ENCODE measurements at places on chromosomes 7 and 10.

GRCh38 chr10:9035355-9035754 is 980.9 kb downstream of the GATA3 start:
- DNase-seq, result no peak

GRCh38 chr7:139570119-139570518 is 46.6 kb downstream of the CLEC2L start:
- no peak for DNase-seq

GRCh38 chr7:111223802-111224253 is 132.9 kb downstream of the LRRN3 start:
- no peak for DNase-seq

DNA sequence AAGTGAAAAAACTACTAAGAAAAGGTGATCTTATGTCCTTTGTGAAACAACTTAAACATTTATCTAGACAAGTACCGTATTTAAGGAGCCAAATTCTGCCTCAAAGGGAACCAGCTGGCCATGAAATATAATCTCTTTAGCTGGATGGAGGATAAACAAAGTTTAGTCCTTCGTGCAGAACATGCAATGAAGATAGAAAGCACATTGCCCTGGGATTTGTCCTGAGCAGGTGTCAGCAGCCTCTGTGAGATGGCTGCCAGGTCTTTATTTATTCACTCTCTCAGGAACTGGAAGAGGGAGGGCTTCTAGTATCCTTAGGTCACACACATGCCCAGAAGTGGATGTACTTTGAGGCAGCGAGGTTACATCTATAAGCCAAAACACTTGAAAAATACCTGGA is 57.4 kb upstream of the CASD1 start:
- no peak for DNase-seq

- no peak for DNase-seq
Measured at GRCh38 chr10:95181726-95182125, 12.3 kb upstream of the ACSM6 start.

GRCh38 chr7:47303695-47304453 is 278.0 kb downstream of the TNS3 start:
- no peak for DNase-seq

DNA sequence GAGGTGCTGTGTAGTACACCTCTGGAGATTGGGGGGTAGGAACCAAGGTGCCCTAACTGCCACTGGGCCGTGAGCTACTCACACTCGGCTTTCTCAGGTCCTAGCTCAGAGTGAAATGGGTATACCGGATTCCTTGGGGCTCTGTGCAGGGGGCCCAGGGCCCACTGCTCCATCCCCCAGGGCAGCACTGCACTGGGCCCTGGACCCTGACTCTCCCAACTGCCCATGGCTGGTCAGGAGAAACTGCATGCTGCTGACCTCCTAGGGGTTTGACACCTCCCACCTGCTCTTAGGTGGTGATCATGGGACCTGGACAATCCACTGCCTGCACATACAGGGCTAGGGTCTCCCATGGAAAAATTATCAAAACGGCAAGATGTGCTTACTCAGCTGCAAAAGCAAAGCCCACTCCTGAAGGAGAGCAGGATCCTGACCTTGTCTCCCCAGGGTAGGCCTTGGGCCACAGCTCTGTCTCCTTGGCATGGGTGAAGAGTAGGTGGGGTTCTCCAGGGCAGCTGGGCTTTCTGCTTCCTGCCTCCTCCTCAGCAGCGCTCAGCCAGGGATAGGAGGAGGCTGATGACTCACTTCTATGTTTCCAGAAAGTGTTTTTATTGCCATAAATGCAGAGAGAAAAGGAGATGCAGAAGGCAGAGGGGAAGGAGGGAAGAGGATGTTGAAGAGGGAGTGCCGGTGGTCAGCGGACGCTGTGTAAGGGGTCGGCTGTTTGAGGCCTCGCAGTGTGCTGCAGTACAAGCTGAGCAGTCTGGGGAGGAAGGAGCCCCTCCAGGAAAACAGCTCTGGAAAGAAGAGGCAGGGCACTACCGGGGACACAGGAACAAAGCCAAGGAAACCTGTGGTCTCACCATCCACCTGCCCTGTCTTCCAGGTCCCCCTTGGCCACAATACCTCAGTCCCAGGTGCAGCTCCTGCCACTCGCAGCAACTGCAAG is 107.8 kb downstream of the ARHGAP22 start:
- no peak for DNase-seq

DNA sequence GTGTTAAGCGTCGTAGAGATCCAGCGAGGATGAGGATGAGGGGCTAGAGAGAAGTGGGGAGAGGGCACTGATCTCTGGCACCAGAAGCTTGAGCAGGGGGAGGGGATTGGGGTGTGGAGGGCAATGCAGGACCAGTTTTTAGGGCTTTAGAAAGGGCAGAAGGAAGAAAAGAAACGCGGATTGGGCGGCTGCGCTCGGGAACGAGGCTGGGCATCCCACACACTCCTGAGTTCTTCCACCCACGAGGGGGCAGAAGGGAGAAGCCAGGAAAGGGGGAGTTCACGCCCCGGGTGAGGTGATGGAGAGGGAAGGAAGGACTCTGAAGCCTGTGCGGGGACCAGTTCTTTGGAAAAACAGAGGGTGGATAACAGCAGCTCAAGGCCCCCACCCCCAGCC is 6.1 kb upstream of the VGF start:
- DNase-seq, result no peak

GRCh38 chr10:8379906-8380832 is 325.7 kb downstream of the GATA3 start:
- no peak for DNase-seq

GRCh38 chr7:132055336-132056120 is 499.1 kb upstream of the PODXL start:
- DNase-seq, result no peak

- DNase-seq, result no peak
Measured at GRCh38 chr10:13593535-13593934, 6.8 kb downstream of the PRPF18 start.

DNA sequence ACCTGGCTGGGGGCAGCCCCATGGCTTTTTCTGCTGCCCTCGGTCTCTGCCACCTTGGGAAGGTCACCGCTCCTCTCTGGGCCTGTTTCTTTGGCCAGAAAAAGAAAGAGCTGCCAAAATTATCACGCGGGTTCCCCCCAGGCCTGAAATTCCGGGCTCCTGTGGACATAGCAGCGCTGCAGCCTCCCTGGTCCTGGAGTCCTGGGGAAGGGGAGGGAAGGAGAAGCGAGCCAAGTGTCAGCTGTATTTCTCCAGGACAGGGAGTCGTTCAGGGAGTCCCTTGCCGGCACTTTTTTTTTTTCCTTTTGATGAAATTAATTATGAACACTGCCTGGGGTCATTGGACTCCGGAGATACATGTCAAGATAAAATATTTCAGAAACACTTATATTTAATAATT is 152.3 kb upstream of the GPR26 start:
- no peak for DNase-seq

- no peak for DNase-seq
Measured at GRCh38 chr10:63534723-63535122, 13.5 kb downstream of the REEP3 start.

- peak; percentile 88 for DNase-seq
Measured at GRCh38 chr10:13712837-13713581, 126.2 kb downstream of the PRPF18 start.

- DNase-seq, result no peak
Measured at GRCh38 chr7:44239361-44239760, 38.6 kb downstream of the YKT6 start.

- no peak for DNase-seq
Measured at GRCh38 chr7:128347647-128348097, 4.0 kb upstream of the RBM28 start.

DNA sequence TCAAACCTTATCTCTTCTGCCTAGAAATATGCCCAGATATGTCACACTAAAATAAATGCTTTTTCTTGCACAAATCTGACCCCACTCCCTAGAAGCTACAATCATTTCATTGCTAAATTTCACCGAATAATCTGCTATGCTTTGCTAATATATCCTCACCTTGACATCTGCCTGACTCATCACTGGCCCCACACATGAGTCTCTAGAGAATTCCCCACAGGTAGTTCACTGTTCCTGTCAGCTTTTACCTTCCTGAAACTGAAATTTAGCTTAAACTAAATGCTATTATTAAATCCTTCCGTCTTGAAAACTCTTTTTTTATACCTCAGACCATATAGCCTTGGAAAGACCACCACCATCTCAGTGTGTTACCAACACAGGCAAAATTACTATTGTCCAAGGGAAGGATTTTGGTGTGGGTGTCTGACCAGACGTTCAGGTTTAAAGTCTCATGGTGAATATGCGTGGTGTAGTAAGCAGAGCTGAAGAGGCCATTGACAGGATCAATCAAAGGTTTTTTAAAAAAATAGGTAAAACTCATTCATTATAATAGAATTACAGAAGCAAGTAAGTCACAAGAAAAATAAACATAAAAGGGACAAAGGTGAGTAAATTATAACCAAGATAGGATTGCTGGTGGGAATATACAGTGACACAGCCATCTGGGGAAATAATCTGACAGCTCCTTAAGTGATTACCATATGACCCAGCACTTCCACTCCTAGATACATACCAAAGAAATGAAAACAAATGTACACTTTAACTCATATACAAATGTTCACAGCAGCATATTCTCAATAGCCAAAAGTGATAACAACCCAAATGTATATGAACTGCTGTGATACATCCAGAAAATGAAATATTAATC is 173.5 kb downstream of the KMT2E start:
- DNase-seq, result no peak

GRCh38 chr10:121668314-121669027 is 70.2 kb upstream of the FGFR2 start:
- no peak for DNase-seq

DNA sequence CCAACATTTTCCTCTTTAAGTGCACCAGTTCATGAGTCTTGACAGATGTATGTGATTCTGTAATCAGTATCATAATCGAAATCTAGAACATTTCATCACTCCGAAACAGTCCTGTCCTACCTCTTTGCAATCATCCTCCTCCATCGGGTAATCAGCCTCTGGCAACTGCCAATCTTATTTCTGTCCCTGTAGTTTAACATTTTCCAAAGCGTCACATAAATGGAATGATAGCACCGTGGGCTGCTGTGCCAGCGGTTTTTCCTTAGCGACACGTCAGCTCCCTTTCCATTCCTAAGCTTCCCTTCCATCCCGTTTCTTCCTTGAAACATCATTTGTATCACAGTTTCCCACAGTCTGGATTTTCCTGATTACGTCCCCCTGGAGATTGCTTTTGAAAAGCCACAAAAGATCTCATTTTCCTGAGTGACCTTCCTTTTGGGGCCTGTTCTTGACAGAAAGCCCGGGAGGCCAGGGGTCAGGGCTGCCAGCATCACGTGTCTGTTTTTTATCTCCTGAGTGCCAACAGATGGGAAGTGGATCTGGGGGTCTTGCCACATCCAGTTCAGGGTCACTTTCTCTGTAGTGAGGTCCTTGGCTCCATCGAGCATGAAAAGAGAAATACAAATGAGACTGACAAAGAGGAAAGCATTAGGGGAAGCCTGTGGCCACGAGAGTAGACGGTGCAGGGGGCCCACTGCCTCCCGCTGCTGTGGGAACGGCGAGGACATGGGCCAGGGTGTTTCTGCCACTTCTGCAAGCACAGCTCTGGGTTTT is 31.6 kb downstream of the TMEM120A start:
- no peak for DNase-seq

- DNase-seq, result peak; percentile 38
Measured at GRCh38 chr7:114048386-114049235, 129.8 kb upstream of the PPP1R3A start.

- DNase-seq, result no peak
Measured at GRCh38 chr7:114931656-114932011, 9.7 kb downstream of the MDFIC start.

- DNase-seq, result peak; percentile 36
Measured at GRCh38 chr10:61140765-61141392, 196.9 kb upstream of the RHOBTB1 start.

DNA sequence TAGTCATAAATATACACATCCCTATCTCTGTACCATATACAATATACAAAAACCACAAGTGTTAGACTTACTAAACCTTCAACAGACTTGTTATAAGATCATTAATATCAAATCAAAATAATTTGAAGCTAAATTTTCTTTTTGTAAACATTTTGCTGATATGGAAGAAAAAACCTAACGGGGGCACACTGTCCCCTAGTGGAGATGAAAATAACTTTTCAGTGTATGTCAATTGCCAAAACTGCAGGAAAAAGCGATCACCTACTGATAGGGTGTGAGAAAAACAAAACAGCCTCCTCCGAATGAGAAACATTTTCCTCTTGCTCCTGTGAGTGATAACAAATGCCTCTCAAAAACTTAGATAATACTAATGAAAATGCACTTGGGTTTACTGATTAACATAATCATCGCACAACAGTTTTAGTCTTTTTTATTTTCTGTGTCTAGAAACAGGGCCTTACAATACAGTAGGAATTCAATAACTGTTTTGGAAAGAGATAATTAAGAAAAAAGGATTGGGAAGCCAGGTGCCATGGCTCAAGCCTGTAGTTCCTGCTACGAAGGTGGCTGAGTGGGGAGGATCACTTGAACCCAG is 322.7 kb downstream of the CRPPA start:
- no peak for DNase-seq

Data from epithelial cell of proximal tubule (primary cell).